ENCODE measurements at places on chromosomes 5 and 9. TPM values are rescaled to one million over a fixed set of nuclear protein-coding genes. Genes with fewer than 3 reads are reported as not detected.
A peak's percentile ranks its signal among the peaks of the same experiment; 100 is the strongest.

GRCh38 chr5:125836256-125836655 lies 587.0 kb upstream of the GRAMD2B start:
- no peak overlapping the region for H3K27ac ChIP-seq
- H3K36me3 ChIP-seq, result no peaks in the 10 kb centered on the region
- no peak overlapping the region for H3K4me3 ChIP-seq

CCDC192 gene
- not detected for total RNA-seq

GRXCR2 gene
- 1.1 TPM for total RNA-seq

TSLP gene
- total RNA-seq, result 5.3 TPM

DNA sequence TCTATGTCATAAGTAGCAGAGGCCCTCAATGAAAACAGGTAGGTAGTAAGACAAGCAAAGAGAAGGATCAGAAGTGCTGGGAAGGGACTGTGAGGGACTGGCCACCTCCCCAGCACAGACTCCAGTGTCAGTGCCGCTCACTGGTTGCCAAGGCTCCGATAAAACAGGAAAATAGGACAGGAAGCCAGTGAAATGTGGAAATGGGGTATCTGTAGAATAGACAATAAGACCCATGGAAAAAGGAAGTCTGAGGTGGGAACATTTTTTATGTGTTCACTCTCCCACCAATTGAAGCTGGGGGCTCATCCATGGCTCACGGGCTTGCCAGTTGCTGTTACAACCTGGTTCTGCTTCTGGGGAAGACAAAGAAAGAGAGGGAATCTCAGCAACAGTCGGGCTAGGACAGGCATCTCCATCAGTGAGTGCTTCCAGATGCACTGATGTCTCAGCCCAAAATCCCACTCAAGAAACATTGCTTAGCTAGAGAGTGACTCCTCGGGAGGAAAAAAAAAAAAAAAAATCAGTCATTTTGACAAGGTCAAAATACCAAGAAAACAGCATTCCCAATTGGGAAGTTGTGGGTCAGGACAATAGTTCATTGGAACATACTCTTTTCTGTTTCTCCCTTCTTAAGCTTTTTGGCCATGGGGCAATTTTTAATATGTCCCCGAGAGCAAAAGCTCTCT lies 27.6 kb upstream of the NFIB start:
- no peak for DNase-seq
- H3K36me3 ChIP-seq, result no peaks in the 10 kb centered on the region
- H3K4me1 ChIP-seq, result peaks cover 47% of the 10 kb centered on the region
- no peaks in the 10 kb centered on the region for H3K27me3 ChIP-seq

DNA sequence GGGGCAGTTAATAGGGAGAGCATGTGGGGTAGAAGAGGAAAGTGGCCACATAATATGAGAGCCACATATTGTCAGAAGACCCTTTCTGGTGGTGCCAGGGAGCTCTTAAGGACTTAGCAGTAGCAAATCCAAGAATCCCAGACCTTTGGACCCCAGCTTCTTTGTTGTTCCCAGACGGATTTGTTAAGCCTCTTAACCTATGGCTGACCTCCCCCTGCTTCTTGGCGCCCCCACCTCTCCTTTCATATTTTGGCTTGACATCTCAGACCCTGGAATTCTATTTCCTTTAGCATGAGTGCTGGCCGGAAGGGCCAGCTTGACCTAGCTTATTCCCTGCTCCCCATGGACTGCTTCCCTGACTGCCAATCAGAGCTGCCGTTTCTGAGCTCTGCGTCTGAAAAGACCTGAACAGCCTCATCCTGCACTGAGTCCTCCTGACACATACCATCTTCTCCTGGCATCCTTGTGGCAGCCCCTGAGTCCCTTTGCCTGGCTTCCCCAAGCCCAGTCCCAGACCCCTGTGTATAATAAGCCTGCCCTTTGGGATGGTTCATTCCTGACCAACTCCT lies 116.3 kb downstream of the PRKACG start:
- no peaks in the 10 kb centered on the region for H3K36me3 ChIP-seq
- no peak for DNase-seq
- H3K4me3 ChIP-seq, result no peak overlapping the region
- peak overlapping the region; percentile 77 for H3K27ac ChIP-seq

TNFSF8 gene
- 0.63 TPM for total RNA-seq

GRCh38 chr5:56632199-56632598 lies 183.2 kb upstream of the MAP3K1 start:
- no peaks in the 10 kb centered on the region for H3K36me3 ChIP-seq
- no peaks in the 10 kb centered on the region for H3K4me1 ChIP-seq
- H3K4me3 ChIP-seq, result no peak overlapping the region

- peaks cover 43% of the 10 kb centered on the region for H3K4me1 ChIP-seq
- H3K27ac ChIP-seq, result peak overlapping the region; percentile 89
- H3K36me3 ChIP-seq, result no peaks in the 10 kb centered on the region
- H3K27me3 ChIP-seq, result peaks cover 44% of the 10 kb centered on the region
- peak overlapping the region; percentile 70 for H3K4me3 ChIP-seq
These were observed 1.2 kb downstream of the ST8SIA4 start for GRCh38 chr5:100901821-100902341.

SH3GL2 gene
- 7.3 TPM for total RNA-seq

DNA sequence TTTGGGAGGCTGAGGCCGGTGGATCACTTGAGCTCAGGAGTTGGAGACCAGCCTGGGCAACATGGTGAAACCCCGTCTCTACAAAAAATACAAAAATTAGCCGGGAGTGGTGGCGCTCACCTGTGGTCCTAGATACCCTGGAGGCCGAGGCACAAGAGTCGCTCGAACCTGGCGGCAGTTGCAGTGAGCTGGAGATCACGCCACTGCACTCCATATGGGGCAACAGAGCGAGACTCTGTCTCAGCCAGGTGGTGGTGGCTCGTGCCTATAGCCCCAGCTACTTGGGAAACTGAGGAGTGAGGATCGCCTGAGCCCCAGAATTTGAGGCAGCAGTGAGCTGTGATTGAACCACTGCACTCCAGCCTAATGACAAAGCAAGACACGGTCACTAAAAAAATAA lies 2.4 kb upstream of the RFK start:
- H3K4me1 ChIP-seq, result peaks cover 30% of the 10 kb centered on the region
- no peak overlapping the region for H3K4me3 ChIP-seq
- no peak for DNase-seq

SLC6A3 gene
- not detected for total RNA-seq

DNA sequence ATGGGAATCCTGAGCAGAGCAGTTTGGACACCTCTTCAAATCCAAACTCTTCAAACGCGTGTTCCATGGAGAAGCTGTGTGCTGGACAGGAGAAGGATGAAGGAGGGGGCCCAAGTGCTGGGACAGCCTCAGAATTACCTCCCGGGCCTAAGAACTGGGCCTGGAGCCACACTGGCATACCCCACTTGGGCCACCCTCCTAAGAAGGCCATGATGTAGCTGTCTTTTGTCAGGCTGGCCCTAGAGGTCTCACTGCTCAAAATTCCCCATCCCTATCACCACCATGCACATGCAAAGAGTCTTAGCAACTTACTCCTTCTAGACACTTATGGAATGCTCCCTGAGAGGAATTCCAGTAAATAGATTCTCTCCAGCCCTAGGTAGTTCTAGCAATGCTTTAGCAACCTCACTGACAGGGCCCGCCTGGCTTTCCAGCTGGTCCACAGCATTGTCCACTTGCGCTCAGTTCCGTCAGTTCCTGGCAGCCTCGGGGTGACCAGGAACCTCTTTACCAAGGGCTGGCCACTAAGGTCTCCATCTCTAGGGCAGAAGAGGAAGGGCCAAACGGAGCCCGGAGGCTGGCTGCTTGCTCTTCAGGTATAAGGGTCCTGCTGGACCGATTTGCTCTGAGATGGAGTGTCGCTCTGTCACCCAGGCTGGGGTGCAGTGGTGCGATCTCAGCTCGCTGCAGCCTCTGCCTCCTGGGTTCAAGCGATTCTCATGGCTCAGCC lies 75.3 kb downstream of the RGS3 start:
- H3K4me1 ChIP-seq, result peaks cover 94% of the 10 kb centered on the region
- H3K27me3 ChIP-seq, result no peaks in the 10 kb centered on the region
- peak overlapping the region; percentile 94 for H3K27ac ChIP-seq
- no peak for DNase-seq

- no peak overlapping the region for H3K27ac ChIP-seq
- peaks cover 57% of the 10 kb centered on the region for H3K27me3 ChIP-seq
- no peaks in the 10 kb centered on the region for H3K36me3 ChIP-seq
- DNase-seq, result no peak
These were observed 145.8 kb downstream of the BARX1 start for GRCh38 chr9:93809204-93809940.

DNA sequence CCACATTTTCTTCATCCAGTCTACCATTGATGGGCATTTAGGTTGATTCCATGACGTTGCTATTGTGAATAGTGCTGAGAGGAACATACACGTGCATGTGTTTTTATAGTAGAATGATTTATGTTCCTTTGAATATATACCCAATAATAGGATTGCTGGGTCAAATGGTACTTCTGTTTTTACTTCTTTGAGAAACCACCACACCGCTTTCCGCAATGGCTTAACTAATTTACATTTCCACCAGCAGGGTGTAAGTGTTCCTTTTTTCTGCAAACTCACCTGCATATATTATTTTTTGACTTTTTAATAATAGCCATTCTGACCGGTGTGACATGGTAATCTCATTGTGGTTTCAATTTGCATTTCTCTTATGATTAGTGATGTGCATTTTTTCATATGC lies 82.2 kb upstream of the RFX3 start:
- no peaks in the 10 kb centered on the region for H3K4me1 ChIP-seq
- H3K4me3 ChIP-seq, result no peak overlapping the region
- no peak for DNase-seq
- no peaks in the 10 kb centered on the region for H3K27me3 ChIP-seq
- no peak overlapping the region for H3K27ac ChIP-seq

DNA sequence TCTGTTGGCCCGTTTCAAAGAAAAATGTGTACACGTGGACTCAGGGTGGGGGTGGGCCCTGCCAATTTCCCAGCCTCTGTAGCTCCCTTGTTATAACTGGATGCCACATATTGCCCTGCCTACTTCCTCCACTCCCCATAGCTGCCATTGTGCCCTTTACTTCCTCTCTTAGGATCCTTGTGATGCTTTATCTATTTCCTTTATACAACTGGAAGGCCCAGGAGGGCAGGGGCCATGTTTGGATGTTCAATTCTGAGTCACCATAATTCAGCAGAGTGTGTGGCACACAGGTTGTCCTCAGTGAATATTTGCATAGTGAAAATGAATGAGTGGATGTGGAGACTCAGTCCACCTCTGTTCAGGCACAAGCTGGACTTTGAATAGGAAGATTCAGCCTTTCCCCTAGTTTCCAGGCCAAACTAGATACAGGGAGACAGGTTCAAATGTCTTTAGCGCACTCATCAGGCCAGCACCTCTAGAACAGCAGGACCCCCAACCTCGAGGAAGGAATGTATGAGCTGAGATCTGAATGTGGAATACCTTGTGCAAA lies 10.6 kb upstream of the FEM1C start:
- H3K36me3 ChIP-seq, result no peaks in the 10 kb centered on the region
- H3K27ac ChIP-seq, result no peak overlapping the region
- H3K4me3 ChIP-seq, result no peak overlapping the region
- no peaks in the 10 kb centered on the region for H3K27me3 ChIP-seq

PCDHB2 gene
- total RNA-seq, result 1.1 TPM

PCDHA12 gene
- not detected for total RNA-seq

DNA sequence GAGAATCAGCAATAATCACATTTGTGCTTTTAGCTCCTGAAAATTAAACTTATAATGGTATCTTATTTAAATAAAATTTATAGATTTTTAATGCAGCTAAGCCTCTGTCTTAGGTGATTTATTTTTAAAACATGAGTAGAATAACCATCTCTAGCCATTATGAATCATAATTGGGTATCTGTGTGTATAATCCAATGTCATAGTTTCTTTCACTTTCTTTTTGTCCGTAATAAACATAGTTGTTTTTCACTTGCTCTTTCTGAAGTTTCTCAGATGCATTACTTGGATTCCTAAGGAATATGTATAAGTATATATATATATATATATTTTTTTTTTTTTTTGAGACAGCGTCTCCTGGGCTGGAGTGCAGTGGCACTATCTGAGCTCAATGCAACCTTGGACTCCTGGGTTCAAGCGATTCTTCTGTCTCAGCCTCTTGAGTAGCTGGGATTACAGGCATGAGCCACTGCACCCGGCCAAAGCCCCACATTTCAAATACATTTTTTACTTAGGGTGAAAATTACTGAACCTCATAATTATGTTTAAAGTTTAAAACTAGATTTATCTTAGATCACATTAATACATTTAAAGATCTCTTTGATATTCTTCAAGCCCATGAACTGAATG lies 377.1 kb downstream of the PRDM9 start:
- H3K36me3 ChIP-seq, result no peaks in the 10 kb centered on the region
- H3K4me1 ChIP-seq, result no peaks in the 10 kb centered on the region
- H3K4me3 ChIP-seq, result no peak overlapping the region
- no peak for DNase-seq
- H3K27ac ChIP-seq, result no peak overlapping the region

ANXA1 gene
- total RNA-seq, result 48.7 TPM

- no peak overlapping the region for H3K4me3 ChIP-seq
- H3K36me3 ChIP-seq, result no peaks in the 10 kb centered on the region
- H3K27ac ChIP-seq, result no peak overlapping the region
- H3K27me3 ChIP-seq, result no peaks in the 10 kb centered on the region
- no peaks in the 10 kb centered on the region for H3K4me1 ChIP-seq
These were observed 458.9 kb upstream of the C9orf72 start for GRCh38 chr9:28032268-28032590.

DNA sequence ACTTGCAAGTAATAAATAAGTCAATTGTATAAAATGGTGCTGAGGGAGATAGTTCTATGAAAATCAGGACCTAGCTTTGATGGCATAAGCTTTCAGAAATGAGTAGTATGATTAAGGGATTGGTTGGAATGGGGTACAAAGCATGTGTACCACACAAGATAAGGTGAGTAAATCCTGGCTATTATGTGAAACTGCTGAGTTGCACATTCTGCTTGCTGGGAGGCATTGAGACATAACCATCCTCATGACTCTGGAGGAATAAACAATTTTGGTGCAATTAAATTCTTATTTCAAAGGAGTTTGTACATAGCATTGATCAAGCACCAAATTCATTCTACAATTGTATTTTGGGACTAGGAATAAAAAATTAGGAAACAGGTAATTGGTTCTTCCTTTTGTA lies 755.2 kb upstream of the ACO1 start:
- no peak overlapping the region for H3K4me3 ChIP-seq
- H3K4me1 ChIP-seq, result no peaks in the 10 kb centered on the region
- DNase-seq, result no peak
- no peak overlapping the region for H3K27ac ChIP-seq

EXOSC2 gene
- total RNA-seq, result 12.0 TPM

DNA sequence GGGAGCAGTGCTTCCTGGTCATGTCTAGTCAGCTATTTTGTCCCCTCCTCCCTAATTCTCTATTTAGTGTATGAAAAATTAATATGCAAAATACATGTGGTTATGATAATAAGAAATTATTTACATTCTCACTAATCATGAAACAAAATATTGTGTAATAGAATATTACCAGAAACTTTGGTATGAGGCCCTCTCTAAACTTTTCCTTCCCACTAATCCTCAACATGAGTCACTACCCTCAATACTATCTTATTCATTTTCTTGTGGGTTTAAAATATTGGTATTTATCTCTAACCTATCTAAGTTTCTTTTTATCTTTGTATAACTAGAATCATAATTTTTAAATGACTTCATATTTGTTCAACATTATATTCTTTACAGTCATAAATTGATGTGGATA lies 545.9 kb upstream of the PTPRD start:
- no peaks in the 10 kb centered on the region for H3K4me1 ChIP-seq
- no peak overlapping the region for H3K27ac ChIP-seq
- H3K27me3 ChIP-seq, result no peaks in the 10 kb centered on the region
- no peaks in the 10 kb centered on the region for H3K36me3 ChIP-seq

SCGB3A2 gene
- total RNA-seq, result not detected

- no peak for DNase-seq
- no peaks in the 10 kb centered on the region for H3K36me3 ChIP-seq
- peaks cover 13% of the 10 kb centered on the region for H3K4me1 ChIP-seq
- H3K27ac ChIP-seq, result no peak overlapping the region
These were observed 166.7 kb downstream of the TTLL11 start for GRCh38 chr9:121926351-121926801.
